ENCODE measurements at places on chromosomes 3 and 15.

DNA sequence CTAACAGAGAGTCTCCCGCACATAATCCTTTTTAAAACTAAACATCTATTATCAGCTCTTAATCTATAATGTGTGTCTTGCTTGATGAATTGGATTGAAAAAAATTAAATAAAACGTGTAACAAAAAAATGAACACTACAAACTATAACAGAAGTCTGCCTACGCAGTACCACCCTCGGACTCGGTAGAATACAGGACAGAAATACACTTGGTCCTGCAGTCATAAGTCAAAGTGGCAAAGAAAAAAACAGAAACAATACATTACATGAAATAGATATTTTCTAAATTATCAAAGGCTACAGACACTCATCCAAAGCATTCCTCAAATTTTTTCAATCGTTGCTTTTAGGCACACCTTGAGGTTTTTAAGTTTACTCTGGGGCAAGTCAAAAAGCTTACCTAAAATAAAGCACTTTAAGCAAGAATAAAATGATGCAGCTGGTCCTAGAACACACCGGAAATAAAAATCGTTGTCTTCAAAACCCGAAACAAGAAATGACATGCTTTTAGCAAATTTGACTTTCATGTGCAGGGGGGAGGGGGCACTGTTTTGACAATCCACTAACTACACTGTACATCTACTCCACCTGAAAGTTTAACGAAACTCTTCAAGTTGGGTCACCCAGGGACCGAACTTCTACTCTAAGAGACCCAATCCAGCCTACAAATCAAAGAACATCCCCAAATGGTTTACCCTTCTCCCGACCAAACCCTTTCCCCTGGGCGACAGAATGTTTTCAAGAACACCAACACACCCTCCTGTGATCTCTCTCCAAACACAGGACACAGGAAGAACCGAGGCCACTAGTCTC lies 1.3 kb downstream of the ADAM10 start:
- peak; percentile 77 for DNase-seq

DNA sequence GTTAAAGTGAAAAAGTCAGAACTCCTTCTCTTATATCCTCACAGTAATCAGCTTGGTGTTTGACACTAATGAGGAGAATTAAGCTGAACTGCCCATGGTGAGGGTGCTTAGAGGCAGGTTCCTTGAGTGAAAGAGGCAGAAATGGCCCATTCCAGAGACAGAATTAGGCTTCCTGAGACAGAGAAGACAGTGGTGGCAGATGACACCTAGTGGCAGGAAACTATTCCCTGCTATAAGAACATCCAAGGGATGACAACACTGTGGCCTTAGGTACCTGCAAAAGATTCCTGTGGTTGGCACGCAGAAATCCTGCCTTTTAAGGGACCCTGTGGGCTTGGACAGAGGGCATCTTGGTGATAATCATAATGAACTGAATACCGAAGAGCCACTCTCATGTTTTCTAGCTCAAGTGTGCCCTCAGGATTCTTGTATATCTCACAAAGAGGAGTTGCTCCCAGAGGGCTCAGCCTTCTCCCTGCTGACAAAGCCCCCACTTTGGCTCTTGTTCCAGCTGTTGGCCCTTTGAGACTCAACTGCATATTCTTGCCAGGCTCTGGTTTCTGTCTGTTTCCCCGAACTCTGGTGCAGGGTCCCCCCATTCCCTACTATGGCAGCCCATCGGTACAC lies 56.0 kb downstream of the KBTBD12 start:
- peak; percentile 54 for DNase-seq

- DNase-seq = no peak
Measured at GRCh38 chr3:48931944-48932580, 13.4 kb downstream of the ARIH2 start.

GRCh38 chr3:41126472-41126871 lies 72.8 kb upstream of the CTNNB1 start:
- DNase-seq = no peak

DNA sequence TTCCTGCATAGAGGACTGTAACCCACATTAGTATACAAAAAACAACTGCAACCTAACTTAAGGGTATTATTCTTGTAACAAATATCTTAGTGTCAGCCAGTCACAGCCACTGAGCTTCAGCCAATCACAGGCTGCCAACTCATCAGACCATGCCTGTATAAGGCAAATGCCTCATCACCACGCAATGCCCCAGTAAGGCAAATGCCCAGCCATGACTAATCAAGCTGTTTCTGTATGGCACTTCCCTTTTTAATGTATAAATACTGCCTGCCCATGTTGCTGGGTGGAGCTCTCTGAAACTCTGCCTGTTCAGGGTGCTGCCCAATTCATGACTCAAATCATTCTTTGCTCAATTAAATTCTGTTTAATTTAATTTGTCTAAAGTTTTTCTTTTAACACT lies 18.4 kb upstream of the GABRA5 start:
- DNase-seq = no peak

GRCh38 chr3:113210604-113211329 lies 590 bp upstream of the BOC start:
- no peak for DNase-seq

DNA sequence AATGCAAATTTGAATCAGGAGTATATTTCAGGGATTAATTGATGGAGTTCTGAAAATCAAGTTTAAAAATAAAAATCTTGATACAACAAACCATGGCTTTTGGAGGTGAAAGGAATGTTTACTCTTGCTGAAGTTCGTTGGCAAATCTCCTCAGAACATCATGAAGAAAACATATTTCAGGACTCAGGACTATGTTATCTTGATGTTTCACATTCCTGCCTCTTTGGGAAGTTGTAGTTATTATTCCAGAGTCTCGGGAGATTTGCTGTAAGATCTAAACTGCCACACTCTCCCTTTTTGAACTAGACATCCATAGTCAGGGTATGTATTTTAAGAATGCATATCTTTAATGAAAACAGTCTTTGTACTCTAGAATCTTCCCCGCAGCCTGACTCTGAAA lies 271.2 kb downstream of the RBMS3 start:
- no peak for DNase-seq

DNA sequence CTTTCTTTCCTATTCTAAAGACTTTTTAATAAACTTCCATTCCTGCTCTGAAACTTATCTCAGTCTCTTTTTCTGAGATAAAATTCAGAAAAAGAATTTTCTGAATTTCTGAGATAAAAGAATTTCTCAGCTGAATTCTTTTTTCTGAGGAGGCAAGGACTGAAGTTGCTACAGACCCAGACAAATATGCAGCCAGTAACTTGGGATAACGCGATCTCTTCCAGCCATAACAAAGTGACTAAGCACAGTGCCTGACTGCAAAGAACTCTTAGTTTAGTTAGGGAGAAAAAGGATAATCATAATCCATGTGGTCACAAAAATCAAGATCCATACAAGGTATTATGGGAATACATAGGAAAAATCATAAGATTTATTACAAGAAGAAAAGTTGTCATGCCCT lies 222.0 kb upstream of the GAP43 start:
- no peak for DNase-seq

- no peak for DNase-seq
Measured at GRCh38 chr15:69226023-69226355, 65.6 kb downstream of the GLCE start.

DNA sequence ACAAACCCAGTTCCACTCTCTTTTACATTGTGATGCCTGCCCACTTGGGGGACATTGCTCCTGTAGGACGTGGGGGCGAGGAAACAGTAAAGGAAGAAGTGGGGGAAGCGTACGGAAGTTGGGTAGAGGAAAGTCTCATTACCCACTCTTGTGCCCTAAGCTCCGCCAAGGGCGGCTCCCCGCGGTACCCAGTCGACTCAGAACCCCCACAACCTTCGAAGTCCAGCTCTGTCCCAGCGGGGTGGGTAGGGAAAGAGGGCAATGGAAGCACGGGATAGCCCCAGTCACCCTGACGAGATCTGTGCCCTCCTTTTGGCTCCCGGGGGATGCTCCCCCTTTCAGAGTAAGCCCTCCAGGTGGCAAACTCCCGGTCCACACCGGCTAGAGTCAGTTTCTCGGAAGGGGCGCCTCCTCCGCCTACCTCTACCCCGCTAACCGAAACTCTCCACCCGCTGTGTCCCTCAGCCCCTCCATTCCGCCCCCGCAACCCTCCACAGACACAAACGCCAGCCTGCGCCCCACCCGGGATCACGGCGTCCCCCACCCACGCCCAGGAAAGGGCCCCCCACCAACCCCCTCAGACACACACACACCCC lies 527 bp downstream of the CSNK1G1 start:
- peak; percentile 27 for DNase-seq

DNA sequence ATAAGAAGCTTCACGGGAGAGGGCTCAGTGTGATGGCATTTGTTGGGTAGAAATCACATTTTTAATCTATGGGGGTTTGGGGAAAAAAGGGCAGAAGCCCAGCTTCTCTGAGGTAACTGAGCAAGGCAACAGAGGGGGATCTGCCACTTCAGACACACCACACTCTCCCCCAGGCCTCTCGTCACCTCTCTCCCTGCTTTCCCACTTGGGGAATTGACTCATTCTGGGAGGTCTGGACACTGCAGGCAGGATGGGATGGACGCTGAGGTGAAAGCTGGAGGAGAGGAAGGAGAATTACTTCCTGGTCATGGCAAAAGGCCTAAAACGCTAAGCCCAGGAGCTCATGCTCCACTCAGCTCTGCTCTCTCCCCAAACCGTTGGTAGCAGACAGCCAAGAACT lies 33.2 kb downstream of the MYO5C start:
- no peak for DNase-seq

DNA sequence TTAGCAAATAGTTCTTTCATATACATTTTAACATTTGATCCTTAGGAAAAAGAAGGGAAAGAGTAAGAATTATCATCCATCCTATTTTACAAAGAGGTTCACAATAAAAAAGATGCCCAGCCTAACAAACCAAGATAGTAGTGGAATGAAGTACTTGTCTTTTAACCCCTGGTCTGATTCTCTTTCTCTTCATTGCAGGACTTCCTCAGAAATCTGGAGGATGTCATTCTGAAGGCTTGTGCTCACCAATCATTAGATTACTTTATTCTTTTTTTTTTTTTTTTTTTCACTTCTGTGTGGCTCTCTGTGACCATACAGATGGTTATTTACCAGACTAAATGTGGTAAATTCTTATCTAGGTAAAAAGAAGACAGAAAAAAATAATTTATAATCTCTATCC lies 7.0 kb downstream of the HDGFL3 start:
- DNase-seq = no peak

DNA sequence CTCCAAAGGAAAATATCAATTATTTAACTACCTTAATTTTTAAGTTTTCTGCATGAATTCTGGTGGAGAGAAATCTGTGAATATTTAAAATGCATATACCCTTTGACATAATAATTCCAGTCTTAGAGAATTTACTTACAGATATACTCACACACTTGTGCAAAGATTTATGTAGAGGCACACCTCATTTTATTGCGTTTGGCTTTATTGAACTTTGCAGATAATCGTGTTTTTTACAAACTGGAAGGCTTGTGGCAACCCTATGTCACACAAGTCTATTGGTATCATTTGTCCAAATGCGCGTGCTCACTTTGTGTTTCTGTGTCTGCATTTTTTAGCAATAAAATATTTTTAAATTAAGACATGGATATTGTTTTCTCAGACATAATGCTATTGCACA lies 81.5 kb downstream of the SENP2 start:
- no peak for DNase-seq

- no peak for DNase-seq
Measured at GRCh38 chr3:141476033-141476432, 10.8 kb upstream of the RASA2 start.

DNA sequence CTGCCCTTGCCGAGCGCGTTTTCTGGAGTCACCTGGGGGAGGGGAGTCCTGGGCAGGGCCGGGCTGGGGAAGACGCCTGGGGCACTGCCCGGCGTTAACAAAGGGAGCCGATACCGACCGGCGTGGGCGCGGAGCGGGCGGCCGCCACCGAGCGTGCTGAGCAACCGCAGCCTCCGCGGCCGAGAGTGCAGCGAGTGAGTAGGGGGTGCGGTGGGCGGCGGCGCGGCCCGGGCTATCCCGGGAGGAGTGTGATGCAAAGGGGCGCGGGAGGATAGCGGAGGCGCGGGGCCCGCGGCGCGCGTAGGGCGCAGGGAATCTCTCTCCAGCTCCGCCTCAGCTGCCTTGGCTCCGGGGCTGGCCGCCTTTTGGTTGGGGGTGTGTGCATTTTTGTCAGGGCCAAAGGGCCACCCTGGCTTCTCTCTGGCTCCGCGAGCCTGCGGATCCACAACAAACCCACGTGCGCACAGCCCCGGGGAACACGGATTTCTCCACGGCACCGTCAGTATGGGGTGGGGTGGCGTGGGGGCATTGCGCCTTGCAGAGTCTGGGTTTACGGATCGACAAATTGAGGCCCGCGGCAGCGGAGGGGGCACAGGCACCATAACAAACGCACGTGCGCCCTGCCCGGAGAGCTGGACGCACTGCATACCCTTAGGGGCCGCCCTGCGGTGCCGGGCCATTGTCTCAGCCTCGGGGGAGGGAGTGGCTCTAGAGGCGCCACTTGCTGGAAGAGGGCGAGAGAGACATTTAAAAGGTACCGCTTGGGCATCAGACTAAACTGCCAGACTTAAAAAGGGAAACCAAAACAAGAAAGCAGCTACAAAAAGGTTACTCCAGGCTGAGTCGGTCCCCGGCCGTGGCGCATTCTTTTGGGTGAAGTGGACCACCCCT lies 560 bp downstream of the ST6GAL1 start:
- DNase-seq = peak; percentile 88

GRCh38 chr15:91879158-91879557 lies 25.6 kb downstream of the SLCO3A1 start:
- DNase-seq = no peak
